ENCODE measurements at places on chromosomes 6 and 20. TPM values are rescaled to one million over a fixed set of nuclear protein-coding genes. Genes with fewer than 3 reads are reported as not detected.

Gene GNAS-AS1
- 1.5 TPM for total RNA-seq

Gene BPIFA1
- not detected for total RNA-seq

Gene SPATS1
- not detected for total RNA-seq

- peaks cover 27% of the 10 kb centered on the region for H3K4me1 ChIP-seq
- peak; percentile 33 for DNase-seq
- peaks cover 4% of the 10 kb centered on the region for H3K36me3 ChIP-seq
- no peaks in the 10 kb centered on the region for H3K27me3 ChIP-seq
- peak overlapping the region; percentile 98 for H3K4me3 ChIP-seq
These were observed 778 bp downstream of the PSMG4 start for GRCh38 chr6:3259491-3259958.

GRCh38 chr20:21182832-21183563 lies 57.1 kb downstream of the KIZ start:
- H3K36me3 ChIP-seq: no peaks in the 10 kb centered on the region
- H3K4me3 ChIP-seq: no peak overlapping the region
- no peak for DNase-seq
- H3K27ac ChIP-seq: no peak overlapping the region
- H3K27me3 ChIP-seq: no peaks in the 10 kb centered on the region

DNA sequence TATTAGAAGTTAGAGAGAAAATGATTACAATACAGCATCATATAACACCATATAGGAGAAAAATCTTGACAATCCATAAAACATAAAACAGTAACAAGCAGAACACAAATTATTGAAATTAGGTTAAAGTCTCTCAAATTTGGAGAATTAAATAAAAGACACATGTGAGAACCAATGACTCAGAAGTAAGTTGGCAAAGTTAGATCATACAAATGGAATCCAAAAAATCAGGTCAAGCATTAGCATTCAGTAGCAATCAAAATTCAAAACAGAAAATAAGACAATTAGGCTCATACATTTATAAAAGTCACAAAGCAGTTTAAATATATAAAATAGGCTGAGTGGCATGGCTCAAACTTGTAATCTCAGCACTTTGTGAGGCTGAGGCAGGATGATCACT lies 775.6 kb downstream of the PHF3 start:
- H3K27ac ChIP-seq: no peak overlapping the region
- no peaks in the 10 kb centered on the region for H3K4me1 ChIP-seq
- H3K36me3 ChIP-seq: no peaks in the 10 kb centered on the region
- DNase-seq: no peak
- H3K27me3 ChIP-seq: no peaks in the 10 kb centered on the region

DNA sequence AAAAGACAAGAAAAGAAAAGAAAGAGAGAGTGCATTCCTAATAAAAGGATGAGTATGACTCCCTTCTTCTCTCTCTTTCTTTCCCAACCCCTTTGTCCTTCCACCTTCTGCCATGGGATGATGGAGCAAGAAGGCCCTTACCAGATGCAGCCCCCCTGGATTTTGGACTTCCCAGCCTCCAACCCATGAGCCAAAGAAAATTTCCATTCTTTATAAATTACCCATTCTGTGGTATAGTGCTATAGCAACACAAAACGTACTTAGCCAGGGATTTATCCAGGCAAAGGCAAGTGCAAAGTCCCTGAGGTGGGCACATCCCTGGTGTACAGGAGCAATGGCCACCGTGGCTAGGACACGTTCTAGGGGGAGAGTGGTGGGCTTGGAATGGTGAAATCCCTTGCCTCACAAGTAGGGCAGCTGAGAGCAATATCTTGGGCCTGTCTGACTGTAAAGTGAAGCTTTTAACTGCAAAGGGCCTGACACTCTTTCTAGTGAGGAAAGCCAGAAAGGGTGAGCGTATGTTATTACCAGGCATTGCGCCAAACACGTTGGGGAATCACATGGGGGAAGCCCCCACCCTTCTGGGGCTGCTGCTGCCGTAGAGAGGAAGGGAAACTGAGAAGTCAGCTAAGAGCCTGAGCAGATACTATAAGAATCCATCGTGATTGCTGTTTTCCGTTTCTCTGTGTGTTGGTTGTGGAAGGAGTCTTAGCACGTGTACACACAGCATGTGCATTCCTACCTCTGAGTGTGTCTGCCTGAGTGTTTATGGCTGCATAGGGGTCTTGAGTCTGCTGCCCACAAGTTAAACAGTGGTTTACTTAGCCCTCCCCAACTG lies 50.7 kb upstream of the SIRPA start:
- H3K27me3 ChIP-seq: no peaks in the 10 kb centered on the region
- H3K36me3 ChIP-seq: no peaks in the 10 kb centered on the region
- peak; percentile 49 for DNase-seq
- H3K4me1 ChIP-seq: no peaks in the 10 kb centered on the region
- no peak overlapping the region for H3K27ac ChIP-seq

- no peaks in the 10 kb centered on the region for H3K36me3 ChIP-seq
- no peaks in the 10 kb centered on the region for H3K4me1 ChIP-seq
- H3K27ac ChIP-seq: no peak overlapping the region
- H3K4me3 ChIP-seq: no peak overlapping the region
These were observed 48.2 kb upstream of the FOXP4 start for GRCh38 chr6:41497994-41498393.

DNA sequence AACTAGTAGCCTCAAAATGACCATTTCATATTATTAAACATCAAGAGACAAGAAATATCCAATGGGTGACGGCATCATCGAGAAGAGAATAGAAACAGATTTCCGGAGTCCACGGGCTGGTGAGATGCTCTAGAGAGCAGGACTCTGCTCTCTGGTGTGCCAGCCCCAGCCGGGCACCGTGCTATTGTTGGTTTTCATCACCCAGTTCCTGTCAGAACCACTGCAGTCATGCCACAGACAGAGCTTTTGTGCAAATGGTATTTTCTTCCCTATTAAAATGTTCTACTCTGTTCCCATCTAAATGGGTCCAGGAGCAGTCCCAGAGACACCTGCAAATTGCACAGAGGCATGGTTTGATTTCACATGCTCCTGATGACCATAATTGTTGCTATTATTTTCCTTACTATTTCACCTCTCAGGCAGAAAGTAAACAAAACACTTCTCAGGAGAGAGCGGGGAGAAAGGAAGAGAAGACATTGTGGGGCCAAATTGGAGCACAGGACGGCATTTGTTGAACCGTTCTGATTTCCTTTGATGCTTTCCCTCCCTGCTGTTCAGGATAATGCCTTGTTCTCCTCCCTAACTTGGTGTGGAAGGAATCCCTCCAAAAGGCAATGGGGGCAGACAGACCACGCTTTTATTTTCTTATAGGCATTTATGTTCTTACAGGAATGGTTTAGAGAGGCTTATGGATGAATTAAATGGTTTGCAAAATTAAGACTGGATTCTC lies 11.4 kb upstream of the RAMACL start:
- peaks cover 39% of the 10 kb centered on the region for H3K4me1 ChIP-seq
- H3K27me3 ChIP-seq: no peaks in the 10 kb centered on the region
- peak overlapping the region; percentile 14 for H3K27ac ChIP-seq
- DNase-seq: no peak
- no peak overlapping the region for H3K4me3 ChIP-seq

GRCh38 chr6:139605350-139605749 lies 230.9 kb upstream of the CITED2 start:
- no peaks in the 10 kb centered on the region for H3K4me1 ChIP-seq
- no peak overlapping the region for H3K4me3 ChIP-seq
- H3K27me3 ChIP-seq: no peaks in the 10 kb centered on the region
- no peak overlapping the region for H3K27ac ChIP-seq
- no peaks in the 10 kb centered on the region for H3K36me3 ChIP-seq
- DNase-seq: no peak

- no peak overlapping the region for H3K27ac ChIP-seq
- no peaks in the 10 kb centered on the region for H3K4me1 ChIP-seq
- no peak for DNase-seq
- no peaks in the 10 kb centered on the region for H3K27me3 ChIP-seq
These were observed 68.1 kb upstream of the CEP85L start for GRCh38 chr6:118719351-118720124.

GRCh38 chr6:95439741-95440140 lies 137.6 kb upstream of the MANEA start:
- H3K27ac ChIP-seq: no peak overlapping the region
- no peaks in the 10 kb centered on the region for H3K36me3 ChIP-seq
- DNase-seq: no peak

DNA sequence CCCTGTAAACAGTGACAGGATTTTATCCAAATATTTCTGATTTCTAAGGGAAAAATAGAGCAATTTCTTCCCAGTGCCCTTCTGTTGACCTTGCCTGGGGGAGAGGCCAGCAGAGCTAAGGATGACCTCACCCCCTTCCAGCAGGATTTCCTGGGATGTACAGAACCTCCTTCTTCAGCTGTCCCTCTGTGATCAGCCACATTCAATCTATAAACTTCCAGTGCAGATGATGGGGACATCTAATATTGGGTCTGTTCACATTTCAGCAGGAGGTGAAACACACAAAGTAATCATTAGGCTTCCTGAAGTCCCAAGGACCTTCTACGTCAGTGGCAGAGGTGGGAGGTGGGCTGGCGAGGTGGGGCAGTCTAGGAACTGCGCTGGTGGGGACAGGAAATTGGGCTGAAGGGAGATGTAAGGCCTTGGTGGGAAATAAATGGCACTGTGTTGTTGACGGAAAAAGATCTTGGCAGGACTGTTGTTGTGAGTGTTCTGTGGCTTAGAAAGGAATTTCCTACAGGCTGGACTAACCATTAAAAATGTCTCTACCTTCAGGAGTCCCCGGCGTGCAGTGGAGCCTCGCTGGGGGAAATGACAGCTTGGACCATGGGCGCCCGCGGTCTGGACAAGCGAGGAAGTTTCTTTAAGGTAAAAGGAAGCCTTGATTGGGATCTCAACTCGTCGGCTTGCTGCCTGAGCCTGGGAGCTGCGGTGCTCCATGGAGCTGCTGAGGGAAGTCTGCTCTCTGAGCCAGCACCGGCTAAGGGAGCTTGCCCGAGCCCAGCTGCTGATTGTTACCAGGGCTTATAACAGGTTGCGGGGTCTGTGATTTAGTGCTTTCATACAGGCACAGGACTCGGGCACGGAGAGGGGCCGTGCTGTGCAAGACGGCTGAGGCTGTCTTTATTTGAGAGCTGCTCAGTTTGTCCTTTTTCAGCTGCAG lies 127.9 kb upstream of the NAA20 start:
- no peaks in the 10 kb centered on the region for H3K27me3 ChIP-seq
- H3K4me1 ChIP-seq: peaks cover 57% of the 10 kb centered on the region
- DNase-seq: peak; percentile 84
- H3K4me3 ChIP-seq: no peak overlapping the region
- peaks cover 9% of the 10 kb centered on the region for H3K36me3 ChIP-seq

DNA sequence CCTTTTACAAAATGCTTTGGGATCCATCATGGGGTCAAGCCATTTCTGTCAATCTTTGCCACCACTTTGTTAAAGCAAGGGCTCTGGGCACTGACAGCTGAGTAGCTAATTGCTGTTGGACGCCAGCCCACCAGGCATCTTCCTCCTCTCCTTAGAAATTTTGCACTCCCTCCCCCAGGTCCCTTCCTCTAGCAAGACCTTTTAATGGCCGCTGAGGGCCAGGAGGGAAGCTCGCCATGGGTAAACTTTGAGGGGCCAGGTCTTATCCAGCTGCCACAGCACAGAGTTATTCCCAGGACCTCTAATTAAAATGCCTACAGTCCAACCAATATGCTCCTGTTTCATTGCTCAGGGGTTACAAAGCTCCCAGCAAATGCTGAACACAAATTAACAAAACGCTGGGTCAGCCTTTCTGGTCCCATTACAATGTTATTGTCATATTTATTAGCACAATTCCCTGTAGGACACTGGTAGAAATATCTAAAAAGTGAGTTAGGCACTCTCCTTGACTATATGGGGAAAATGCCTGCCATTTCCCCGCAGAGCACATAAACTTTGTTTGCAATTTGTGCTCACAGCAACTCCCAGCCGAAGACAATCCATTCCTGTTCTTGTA lies 16.8 kb downstream of the SCML4 start:
- H3K27ac ChIP-seq: no peak overlapping the region
- DNase-seq: no peak
- no peak overlapping the region for H3K4me3 ChIP-seq
- no peaks in the 10 kb centered on the region for H3K36me3 ChIP-seq
- H3K4me1 ChIP-seq: no peaks in the 10 kb centered on the region

DNA sequence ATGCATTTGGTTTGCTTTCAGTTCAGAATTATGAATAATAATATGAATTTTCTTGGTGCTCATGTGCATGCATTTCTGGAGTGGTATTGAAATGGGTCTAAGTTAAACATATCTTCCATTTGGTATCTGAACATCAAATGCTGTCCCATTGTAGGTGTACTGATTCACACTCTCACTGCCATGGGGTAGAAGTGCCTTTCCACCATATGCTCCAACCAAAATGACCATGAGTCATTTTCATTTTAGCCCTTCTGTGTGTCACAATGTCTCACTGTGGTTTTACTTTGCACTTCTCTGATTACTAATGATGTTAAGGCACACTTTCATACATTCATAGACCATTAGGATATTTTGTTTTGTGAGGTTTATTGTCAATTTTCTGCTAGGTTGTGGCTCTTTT lies 211.9 kb downstream of the HAO1 start:
- no peaks in the 10 kb centered on the region for H3K36me3 ChIP-seq
- no peak overlapping the region for H3K4me3 ChIP-seq
- no peak overlapping the region for H3K27ac ChIP-seq
- no peak for DNase-seq

- H3K36me3 ChIP-seq: no peaks in the 10 kb centered on the region
- no peaks in the 10 kb centered on the region for H3K27me3 ChIP-seq
- H3K4me1 ChIP-seq: no peaks in the 10 kb centered on the region
These were observed 720.5 kb upstream of the SLC35B3 start for GRCh38 chr6:9155836-9156235.
